ENCODE measurements at places on chromosomes 2 and 18.

DNA sequence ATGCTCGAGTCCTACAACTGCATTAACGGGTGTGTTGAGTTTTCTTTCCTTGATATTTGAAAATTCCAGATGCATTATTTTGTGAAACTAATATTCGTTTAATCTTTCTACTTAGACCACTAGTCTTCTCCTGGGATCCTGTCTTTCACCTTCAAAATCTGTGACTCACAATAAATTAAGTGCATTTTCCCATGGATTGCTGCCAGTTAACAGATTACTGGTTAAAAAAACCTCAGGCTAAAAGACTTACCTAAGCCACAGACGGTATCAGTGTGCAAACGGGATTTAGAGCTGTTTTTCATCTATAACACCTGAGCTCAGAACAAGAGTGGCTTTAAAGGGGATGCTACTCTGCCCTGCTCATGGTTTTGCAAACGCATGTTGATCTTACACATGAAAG is 10.2 kb downstream of the FECH start:
- DNase-seq: no peak

DNA sequence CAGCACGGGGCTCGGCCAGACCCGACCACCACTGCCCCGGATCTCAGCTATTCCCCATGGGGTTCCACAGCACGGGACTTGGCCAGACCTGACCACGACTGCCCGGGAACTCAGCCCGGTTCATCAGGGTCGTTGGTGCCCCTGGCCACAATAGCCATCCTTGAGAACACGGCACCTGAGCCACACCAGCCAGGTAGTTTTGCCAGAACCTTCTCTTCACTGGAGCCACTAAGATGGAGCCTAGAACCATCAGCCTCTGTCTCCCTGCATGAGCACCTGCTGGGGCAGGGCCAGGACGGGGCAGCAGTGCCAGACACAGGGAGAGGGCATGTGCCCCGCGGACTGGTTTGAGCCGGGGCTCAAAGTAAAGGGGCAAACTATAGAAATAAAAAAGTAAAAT is 11.4 kb upstream of the KCNG2 start:
- DNase-seq: no peak

- no peak for DNase-seq
These were observed 108.2 kb downstream of the COMMD1 start for GRCh38 chr2:62013641-62014040.

DNA sequence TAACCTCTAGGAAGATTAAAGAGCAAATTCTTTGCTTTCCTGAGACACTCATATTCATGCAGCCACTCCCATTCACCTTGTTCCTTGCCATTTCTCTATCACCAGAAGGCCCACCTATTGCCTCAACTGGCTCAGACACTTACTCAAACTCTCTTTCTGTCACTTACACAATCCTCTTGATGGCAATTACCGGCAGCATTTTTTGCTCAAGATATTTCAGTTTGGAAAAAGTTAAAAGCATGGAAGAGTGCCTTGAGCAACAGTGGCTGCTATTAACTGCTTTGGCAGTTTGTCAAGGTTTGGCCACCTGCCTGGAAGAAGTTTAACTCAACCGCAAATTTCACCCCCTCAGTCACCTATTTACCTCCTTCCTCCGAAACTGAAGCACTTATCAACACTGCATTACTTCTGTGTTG is 1104.0 kb upstream of the PIK3C3 start:
- DNase-seq: no peak

- DNase-seq: no peak
These were observed 6.1 kb downstream of the GPR39 start for GRCh38 chr2:132422736-132423135.

DNA sequence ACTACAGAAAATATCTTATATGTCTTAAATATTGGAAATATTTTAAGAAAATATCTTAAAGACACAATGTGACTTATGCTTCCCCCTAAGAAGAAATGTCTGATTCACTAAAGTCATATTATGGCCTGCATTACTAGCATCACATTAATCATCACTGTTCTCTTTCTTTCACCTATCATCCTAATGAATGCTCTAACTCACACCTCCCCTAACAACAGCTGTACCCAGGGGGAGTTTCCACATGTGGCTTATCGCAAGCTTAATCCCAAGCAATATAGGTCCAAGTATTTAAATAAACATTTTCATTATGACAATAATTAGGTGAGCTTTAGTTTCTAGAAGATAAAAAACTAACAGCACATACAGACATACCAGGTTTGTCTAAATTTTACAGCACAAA is 39.6 kb downstream of the REV1 start:
- no peak for DNase-seq

GRCh38 chr2:144350151-144350802 is 169.6 kb downstream of the ZEB2 start:
- no peak for DNase-seq

DNA sequence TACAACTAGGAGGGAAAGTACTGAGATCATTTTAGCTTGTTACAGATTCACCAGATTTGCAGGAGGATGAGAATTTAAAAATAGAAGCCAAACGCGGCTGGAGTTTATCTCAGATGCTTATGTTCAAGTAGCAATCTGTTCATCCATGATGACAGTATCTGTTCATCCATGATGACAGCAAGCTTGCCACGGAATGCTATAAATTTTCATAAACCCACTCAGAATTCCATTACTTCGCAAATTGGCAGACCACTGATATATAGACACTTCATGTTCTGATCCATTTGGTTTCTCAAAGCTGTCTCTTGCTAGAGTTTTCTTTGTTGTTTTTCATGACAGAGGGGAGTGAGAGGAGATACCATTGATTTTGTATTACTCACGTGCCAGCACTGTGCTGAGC is 84.2 kb downstream of the GAREM1 start:
- DNase-seq: no peak

DNA sequence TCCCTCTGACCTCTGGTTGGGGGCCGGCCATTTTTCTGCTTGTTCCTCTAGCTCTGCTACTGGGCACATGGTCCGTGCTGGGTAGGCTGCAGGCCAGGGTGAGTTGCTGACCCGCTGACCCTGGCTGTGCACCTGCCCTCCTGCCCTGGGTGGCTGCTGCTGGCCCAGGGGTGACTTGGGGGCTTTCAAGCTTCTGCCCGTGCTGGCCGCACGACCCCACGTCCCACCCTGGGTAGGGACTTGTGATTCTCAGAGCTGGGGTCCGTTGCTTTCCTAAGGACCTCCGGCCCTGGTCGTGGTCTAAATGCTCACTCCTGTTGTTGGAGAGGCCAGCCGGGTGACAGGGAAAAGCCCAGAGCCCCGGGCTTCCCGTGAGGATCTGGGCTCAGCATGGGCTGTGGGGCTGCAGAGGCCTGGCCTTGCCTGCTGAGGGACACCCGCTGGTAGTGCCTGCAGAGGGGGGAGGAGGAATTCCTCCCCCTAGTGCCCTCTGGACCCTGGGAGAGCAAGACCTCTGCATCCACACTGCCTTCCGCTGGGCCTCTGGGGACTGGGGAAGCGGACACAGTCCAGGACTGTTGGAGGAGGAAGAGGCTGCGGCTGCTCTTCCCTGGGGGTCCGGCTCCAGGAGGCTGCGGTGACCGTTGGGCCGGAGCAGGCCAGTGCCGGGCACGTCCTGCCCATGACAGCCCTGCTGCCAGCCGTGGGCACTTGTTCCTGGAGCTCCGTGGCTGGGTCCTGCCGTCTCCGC is 6.3 kb upstream of the GAL3ST2 start:
- DNase-seq: no peak

- no peak for DNase-seq
These were observed 138.9 kb upstream of the SETBP1 start for GRCh38 chr18:44541781-44542180.

GRCh38 chr2:10378189-10378588 is 69.9 kb downstream of the ODC1 start:
- DNase-seq: no peak

DNA sequence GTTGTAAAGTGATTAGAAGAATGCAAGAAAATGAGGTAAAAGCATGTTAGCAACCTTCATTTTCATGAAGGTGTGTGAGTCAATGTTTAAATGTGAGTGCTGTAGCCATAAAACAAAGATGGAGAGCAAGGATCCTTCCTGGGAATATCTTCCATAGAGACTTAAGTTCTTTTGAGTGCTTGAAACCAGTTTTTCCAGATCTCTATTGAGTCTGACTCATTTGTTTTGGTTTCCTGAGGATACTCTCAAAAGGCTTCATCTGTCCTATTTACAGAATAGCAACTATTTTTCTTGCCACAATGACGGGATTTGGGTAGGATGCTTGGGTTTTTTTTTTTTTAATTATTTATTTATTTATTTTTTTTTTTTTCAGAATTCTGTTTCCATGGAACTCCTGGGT is 45.9 kb upstream of the ASB1 start:
- no peak for DNase-seq

DNA sequence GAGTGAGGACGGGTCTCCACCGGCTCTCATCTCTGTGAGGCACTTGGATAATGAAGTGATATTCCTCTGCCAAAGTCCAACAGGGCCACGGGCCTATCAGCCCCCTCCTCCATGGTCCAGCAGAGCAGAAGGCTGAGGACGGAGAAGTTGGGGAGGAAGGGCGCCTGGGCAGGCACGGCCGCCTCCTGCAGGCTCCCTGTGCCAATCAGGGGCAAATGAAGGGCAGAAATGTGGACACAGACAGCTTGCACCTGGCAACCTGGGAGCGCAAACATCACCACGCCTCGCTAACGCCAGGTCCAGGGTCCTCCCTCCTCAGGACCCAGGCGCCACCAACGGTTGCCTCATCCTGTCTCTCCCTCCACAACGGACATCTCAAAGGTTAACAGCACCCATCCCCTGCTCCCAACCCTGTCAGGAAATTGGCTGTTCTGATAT is 24.3 kb downstream of the SMAD7 start:
- no peak for DNase-seq

DNA sequence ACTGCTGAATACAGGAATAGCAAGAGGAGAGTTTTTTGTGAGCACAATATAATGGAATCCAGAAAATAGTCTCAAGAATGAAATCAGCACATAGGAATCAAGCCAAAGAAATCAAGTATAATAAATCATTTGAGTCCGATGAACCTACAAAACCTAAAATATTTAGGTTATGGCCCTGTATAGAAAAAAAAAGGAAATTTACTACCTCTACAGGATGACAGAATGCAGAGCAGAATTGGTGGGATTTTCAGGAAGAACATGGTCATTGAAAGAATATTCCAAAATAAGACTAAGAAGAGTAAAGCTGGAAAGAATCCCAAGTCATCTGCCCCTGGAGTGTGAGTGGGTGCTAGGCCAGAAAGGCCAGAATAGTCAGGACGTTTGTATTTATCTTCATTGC is 1041.2 kb upstream of the CDH2 start:
- DNase-seq: no peak

GRCh38 chr2:112121682-112122254 is 16.4 kb upstream of the FBLN7 start:
- DNase-seq: peak; percentile 24

DNA sequence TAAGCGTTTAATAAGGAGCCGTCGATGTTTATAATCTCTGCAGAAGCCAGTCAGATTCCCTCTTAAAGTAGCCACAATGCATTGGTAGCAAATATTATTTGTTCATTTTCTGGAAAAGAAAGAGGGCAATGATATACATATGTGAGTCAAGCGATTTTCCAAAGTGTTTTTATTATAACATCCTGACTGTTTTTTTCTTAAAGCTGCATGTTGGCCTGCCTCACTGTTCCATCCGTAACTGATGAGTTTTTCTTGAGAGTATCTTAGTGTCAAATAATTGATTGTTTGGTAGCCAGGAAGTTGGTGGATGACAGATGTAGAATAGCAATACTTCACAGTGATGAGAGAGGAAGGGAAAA is 3.7 kb downstream of the TSHZ1 start:
- no peak for DNase-seq

DNA sequence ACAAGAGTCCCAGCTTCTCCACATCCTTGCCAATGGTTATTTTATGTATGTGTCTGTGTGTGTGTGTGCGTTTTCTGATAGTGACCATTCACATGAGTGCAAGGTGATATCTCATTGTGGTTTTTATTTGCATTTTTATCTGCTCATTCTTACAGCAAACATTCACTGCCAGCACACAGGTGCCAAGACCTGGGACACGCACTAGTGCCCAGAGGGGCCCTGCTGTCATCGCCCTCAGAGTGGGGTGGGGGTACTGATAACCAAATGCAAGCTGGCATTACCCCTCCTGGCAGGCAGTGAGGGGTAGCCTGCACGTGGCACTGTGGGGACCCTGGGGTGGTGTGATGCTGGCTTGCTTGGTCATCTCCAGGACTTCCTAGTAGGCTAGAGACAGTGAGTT is 285.4 kb downstream of the LPIN1 start:
- no peak for DNase-seq

- DNase-seq: no peak
These were observed 109.4 kb downstream of the AOX1 start for GRCh38 chr2:200695191-200695590.

GRCh38 chr2:61714210-61714609 is 139.7 kb downstream of the FAM161A start:
- no peak for DNase-seq

DNA sequence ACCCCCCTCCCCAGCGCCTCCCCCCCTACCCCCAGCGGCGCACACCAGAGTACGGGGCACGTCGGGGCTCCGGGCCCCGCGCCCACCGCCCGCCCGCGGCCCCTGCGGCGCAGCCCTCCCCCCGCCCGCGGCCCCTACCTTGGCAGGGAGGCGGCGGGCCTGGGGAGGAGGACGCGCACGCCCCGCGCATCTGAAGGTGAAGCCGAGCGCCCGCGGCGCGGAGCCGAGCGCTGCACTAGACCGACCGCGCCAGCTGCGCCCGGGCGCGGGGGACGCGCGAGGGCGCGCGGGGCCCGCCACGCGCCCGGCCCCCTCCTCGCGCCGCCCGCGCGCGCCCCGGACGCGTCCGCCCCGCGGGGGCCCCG is at the start of gene ZNF516:
ZNF516 (minus strand) TSS at position 237 of the 365 bp plus-strand sequence. CDS start 52,188 bp downstream, outside the sequence.
- no peak for DNase-seq

DNA sequence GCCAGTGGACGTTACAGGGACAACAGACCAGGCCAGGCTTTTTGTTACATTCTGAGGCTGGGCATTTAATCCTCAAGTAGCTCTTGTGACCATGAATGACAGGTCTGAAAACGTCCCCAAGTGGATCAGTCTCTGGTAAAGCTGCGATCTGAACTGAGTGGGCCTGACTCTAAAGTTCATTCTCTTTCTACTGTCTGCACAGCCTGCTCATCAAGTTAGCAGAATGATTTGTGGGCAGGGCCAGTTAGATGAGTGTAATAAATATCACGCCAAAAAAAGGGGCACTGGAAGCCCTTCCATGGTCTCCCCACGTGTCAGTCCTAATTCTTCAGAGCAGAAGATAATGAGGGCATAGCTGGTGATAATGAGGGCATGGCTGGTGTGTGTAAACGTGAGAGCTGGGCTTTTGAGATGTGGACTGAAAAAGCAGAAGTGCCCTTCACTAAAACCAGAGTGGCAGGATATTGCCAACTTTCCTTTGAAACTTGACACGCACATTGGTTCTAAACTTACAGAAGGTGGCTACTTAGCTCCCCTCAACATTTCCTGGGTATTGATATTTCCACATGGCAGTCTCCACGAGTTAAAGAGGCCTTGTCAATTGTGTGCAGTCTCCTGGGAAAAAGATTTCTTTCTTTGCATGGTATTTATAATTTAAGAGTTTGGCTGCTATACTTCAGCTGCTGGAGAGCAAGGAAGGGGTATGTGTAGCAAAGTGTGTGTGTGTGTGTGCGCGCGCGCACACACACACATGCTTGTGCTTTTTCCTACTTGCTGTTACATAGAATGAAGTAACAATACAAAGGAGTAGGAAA is 72.7 kb upstream of the LYPD6B start:
- DNase-seq: no peak
